Omental fat pad (tissue), 4 donors: ENCODE measurements at places on chromosomes 6 and 20.

GRCh38 chr6:78089531-78089930, 436.7 kb downstream of the MEI4 start:
- no peak for DNase-seq

GRCh38 chr20:49868538-49868937, 46.8 kb downstream of the SPATA2 start:
- DNase-seq: no peak

DNA sequence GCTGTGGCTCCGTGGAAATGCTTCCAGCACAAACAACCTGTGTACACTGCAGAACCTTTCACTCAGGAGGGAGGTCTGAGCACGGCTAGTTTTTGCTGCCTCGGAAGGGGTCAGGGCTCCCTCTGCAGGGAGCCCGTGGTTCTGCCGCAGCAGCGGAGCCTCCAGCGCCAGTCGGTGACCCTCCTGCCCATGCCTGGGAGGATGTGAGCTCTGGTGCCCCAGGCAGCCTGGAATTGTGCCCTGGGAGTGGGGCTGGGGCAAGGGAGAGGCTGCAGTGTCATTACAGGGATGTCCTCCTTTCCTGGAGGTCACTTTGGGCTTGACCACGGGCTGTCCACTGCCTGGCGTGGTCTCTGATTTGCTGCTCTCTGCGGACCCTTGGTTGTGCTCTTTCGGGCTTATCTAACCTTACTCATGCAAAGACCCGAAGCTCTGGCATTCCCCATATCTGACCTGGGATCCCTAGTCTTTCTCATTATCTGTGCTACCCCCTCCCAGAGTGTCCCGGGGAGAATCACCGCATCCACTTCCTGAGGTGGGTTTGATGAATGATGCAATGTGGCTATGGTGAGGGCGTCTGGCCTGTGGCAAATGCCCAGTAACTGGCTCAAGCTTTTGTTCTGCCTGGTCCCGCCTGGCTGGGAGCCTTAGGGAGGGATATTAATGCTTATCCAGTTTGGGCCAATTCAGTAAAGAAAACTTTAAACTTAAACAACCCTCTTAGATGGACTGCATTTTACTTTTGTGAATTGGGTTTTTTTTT, 59.6 kb upstream of the TAGAP start:
- DNase-seq: no peak

DNA sequence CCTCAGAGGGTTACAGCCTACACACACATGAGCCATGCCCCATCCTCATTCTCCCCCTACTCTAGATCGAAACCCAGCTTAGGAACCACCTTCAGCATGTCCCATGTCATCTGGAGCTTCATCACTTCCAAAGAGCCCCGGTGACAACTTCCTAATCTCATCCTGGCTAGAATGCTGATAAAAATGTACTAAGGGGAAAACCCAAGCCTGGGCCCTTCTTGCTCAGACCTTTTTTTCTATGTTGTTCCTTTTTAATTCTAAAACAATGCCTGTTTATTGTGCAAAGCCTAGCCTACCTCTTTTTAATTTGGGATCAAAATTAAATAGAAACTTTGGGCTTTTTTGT, 44.1 kb upstream of the NT5E start:
- no peak for DNase-seq

DNA sequence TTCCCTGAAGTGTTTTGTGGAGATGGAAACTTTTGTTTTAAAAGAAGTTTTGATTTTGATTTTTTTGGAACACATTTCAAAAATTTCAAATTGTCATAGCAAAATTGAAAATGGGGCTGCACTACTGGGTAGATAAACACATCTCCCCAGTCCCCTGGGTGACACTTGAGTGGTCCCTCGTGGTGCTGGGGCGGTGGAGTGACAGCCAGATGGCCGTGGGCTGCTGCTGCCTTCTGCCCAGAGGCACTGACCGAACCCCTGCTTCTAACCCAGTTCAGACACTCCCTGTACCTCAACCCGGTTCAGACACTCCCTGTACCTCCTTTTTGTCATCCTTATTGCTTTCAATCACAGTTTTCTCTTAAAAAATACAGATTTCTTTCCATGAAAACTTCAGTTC, 69.9 kb upstream of the SYNJ2 start:
- DNase-seq: no peak

GRCh38 chr6:38573801-38574395, 65.8 kb downstream of the BTBD9 start:
- DNase-seq: no peak

- no peak for DNase-seq
Measured at GRCh38 chr6:139370283-139370998, 4.0 kb downstream of the CITED2 start.

DNA sequence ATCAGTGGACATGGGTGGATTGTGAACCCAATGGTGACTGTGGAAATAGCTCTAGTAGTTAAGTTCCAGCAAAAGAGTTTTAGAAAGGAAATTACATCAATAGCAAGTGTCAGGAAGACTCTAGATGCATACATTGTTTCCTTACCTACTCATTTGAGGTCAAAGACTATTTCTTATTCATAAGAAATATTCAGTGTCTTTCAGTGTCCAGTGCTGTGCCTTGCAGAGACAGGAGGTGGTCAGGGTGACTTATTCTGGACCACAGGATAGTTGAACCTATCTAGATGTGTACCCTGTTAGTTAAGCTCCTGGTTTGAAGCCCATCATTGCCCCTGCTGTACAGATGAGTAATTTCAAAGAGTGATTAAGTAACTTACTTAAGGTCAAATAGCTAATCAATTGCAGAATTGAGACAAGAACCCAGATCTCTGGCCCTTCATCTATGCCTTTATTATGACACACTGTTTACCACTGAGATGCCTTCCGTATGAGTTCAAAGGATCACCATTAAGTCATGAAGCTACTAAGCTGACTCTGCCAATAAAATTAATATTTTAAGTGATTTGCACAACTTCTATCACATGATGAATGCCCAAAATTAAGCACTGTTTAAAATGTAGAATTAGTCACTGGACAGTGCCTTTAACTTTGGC, 136.1 kb downstream of the PDSS2 start:
- DNase-seq: no peak

GRCh38 chr6:166597711-166598440, 11.4 kb upstream of the RAMACL start:
- DNase-seq: no peak

- no peak for DNase-seq
Measured at GRCh38 chr6:31851485-31851832, 11.2 kb downstream of the NEU1 start.

- no peak for DNase-seq
Measured at GRCh38 chr6:26205161-26205624, 118.0 kb downstream of the HFE start.

GRCh38 chr6:47792216-47792733, 10.4 kb downstream of the OPN5 start:
- no peak for DNase-seq

- DNase-seq: peak; percentile 36
Measured at GRCh38 chr6:5205877-5206850, 54.6 kb downstream of the LYRM4 start.

GRCh38 chr20:2757001-2757400, 43.4 kb downstream of the CPXM1 start:
- DNase-seq: no peak
